ENCODE measurements at places on chromosomes 1 and 21.

DNA sequence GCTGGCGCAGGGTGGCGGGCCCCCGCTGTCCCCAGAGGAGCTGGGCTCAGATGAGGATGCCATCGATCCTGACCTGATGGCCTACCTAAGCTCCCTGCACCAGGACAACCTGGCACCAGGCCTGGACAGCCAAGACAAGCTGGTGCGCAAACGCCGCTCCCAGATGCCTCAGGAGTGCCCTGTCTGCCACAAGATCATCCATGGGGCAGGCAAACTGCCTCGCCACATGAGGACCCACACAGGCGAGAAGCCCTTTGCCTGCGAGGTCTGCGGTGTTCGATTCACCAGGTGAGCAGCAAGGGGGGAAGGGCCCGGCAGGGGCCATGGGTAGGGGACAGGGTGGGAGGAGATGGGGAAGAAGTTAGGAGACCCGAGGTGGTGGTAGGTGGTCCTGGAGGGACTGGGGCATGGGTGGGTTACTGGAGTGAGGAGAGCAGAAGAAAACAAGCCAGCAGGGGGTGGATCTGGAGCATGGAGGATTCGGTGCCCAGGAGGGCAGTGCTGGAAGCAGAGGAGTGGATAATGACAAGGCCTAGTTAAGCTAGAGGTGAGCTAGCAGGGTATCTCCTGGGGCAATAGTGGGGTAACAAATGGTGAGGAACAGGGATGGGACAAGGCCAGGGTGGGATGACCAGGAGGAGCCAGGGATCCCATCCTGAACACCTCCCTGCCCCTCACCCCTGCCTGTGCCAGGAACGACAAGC, 13.1 kb downstream of the ZBTB7B start:
- no peak for ATAC-seq

GRCh38 chr1:44777547-44777946, 2.2 kb downstream of the RPS8 start:
- no peak for ATAC-seq

DNA sequence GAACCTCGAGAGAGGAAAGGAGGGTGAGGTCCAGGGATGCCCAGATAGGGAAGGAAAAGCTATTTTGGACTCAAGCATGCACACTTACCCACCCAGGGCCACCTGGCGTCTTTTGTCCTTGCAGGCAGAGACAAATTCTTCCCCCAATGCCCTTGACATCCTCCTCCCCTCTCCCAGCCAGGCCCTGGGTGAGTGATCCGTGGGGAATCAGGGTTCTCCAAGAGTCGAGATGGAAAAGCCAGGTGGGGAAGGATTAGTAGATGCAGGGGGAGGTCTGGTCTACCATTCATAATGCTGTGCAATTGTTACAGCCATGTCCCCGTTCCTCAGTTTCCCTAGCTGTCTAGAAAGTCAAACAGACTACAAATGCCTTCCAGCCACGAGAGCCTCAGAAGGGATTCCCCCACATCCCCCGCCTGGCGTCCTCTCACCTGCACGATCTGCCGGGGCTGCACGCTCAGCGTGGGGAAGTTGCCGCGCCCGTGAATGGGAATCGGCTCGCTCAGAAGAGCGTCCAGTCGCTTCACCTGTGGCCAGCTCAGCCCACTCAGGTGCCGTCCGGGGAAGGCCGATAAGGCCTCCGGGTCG, 580 bp downstream of the TENT5B start:
- no peak for ATAC-seq

DNA sequence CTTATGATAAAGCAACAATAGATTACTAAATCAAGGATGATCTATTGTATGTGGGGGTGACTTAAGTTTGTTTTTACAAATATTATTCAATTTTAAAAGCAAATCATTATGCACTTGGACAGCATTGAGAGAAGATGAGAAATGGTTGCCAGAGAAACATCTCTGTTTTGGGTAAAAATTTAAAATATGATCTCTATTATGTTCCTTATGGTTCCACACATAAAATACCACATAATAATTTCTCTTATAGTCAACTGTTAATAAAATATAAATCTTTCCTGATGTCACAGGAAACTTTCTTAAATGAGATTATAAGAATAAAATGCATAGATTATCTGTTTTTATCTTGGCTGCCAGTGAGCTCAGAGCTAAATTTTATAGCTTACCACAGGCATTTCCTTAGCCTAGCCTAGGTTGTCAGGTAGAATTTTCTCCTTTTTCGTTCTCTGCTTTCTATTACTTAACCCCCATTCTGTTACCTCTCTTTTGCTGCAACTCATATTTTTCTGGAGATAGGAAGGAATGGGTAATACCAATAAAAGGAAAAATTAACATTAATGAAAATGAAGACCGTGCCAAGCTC, 109.7 kb downstream of the TGFB2 start:
- peak; percentile 67 for ATAC-seq

DNA sequence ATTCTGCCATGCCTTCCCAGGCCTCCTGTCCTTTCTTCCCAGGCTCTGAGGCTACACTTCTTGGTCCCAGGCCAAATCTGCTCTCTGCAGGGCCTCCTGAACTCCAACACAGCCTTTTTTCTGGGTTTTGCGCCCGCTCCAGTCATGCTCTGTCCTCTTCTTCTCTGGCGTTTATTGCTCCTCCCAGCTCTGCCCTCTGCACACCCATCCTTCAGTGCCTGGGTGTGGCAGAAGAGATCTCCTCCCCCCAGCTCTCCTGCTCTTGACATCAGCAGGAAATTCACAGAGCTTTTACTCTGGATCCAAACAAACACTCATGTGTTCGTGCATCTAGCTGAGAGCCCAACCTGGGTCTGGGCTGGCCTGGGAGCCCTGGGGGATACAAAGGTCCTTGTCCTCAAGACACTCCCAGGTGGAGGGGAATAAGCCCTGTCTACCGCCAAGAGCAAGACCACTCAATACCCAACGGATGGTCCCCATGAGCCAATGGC, 22.9 kb upstream of the EPS8L3 start:
- ATAC-seq: no peak

DNA sequence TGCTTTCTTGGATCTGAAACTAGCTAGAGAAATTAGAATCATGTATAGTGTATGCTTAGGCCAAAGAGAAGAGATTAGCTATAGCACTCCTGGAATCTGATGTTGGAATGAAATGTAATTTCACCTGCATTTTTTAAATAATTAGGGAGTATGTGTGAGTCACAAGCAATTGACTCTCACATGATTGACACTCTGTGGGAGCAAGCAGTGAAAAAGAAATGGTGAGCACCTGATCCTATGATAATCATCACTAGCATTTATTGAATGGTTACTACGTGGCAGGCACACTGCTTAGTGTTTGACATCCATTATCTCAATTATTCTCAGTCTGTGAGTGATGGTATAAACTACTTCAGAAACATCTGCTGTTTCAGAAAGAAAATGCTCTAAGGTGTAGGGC, 176.6 kb downstream of the NRIP1 start:
- no peak for ATAC-seq

DNA sequence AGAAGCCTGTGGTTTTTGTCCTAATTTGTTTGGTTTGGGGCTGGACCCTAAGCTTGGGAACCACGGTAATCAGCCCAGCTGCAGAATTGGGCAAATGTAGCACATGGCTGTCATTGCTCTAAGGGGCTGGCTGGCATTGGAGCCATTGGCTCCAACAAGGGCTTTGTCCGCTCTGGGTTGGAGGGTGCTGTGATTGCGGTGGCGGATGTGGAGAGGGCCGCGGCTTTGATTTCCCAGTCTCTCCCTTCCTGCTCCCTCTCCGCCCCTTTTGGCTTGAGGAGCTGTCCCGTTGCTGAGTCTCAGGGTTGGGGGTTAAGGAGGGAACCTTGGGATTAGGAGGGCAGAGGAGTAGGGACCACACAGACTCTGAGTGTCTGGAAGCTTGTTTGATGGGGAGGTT, 91.7 kb upstream of the CD34 start:
- no peak for ATAC-seq

- peak; percentile 52 for ATAC-seq
Observed at GRCh38 chr1:31625561-31626222, 8.2 kb downstream of the HCRTR1 start.

DNA sequence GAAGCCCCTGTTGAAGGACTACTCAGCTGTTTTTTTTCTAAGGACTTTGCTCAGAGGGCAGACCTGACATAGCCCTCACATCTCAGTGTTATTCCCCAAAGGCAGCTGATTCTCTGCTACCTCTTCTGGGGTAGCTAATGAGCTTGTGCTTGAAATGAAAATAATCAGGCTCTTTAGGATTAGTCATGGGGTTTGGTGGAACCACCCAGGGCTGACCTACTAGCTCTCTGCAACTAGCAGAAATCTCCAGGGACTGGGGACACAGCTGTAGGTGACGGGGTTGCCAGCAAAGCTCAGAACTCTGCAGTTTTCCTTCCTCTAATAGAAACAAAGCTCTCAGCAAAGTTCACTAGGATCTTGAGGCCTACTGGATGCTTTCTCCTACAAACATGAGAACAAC, 106.4 kb upstream of the BCL9 start:
- ATAC-seq: no peak

GRCh38 chr1:9149837-9150581, 21.1 kb upstream of the GPR157 start:
- ATAC-seq: no peak

DNA sequence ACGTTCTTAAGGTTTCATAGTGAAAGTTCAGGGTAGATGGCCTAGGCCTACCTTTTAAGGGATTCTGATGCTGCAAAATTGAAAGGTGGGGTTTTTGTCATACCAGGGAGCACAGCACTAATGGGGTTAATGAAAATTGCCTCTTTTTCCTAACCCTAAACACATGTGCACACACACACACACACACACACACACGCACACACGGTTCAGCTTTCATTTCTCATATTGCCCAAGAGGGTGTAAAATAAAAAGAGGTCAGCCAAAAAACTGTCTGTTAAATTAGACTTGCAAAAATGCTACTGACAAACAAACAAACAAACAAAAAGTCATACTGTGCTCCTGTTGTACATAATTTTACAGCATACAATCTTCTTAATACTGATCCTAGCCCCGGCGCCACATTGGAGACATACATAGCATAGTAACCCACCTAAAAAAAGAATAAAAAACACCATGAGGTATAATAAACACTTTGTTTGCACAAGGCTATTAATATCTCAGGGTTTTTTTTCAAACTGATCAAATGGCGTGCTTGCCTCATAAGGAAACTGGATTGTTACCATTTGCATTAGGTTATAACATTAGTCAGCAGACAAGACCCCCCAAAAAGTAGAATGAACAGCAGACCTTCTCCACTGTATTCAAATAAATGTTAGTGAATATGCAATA, 69.1 kb downstream of the TGFB2 start:
- ATAC-seq: no peak

GRCh38 chr21:42887326-42887725, 5.8 kb upstream of the NDUFV3 start:
- ATAC-seq: no peak

GRCh38 chr21:21383126-21383525, 384.9 kb downstream of the NCAM2 start:
- ATAC-seq: no peak

DNA sequence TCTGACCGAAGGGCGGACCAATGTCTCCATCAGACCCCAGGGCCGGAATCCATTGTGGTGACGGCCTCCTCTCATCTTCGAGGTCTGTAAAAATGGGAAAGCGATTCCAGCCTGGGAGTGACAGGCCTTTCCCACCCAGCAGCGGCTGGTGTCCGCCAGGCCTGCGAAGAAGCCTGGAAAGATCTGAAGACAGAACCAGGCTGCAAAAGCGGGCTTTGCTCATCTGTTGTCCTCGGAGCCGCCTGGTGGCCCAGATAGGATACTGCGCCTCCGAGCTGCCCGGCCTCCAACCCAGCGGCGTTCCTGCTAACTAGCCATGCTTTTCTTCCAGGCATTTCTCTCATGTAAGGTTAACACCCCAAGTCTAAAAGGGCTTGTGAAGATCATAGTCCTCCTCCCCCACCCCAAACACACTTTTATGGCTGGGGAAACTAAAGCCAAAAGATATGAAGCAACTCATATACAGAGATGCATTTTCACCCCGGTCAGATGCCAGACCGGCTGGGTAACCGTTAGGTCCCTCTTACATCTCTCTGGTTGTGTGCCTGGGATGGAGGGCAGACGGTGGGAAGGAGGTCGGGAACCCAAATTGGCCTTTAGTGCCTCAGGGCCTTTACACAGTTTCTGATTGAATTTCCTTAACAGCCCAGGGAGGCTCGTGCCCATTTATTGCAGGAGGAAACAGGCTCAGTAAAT, 1.9 kb upstream of the DHRS3 start:
- ATAC-seq: peak; percentile 76

GRCh38 chr1:150909585-150910180, 16.5 kb upstream of the SETDB1 start:
- no peak for ATAC-seq

DNA sequence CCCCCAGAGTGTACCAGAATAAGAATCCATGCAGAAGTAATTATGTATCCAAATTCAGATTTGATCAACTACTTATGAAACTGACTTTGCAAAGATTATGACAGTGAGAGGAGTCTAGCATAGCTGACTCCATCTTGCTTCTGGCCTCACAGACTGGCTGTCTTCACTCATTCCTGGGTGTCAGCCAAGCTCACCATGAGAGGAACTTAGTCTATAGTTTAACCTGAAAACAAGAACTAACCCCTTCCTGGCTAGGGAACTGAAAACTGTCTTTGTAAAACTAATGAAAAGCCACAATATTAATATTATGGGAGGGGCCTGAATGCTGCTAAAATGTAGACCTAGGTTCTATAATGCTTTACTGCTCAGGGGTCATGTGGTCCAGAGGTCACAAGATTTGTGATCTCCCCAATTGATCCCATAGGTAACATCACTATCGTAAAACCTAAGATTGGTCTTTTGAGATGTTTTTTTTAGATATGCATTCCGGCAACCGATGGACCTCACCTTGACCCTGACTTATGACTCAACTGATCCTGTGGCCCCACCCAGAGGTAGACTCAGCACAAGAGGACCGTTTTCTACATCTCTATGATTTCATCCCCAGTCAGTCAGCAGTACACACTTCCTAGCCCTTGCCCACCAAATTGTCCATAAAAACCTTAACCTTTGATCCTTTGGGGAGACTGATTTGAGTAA, 55.2 kb downstream of the ATP1B1 start:
- peak; percentile 64 for ATAC-seq

DNA sequence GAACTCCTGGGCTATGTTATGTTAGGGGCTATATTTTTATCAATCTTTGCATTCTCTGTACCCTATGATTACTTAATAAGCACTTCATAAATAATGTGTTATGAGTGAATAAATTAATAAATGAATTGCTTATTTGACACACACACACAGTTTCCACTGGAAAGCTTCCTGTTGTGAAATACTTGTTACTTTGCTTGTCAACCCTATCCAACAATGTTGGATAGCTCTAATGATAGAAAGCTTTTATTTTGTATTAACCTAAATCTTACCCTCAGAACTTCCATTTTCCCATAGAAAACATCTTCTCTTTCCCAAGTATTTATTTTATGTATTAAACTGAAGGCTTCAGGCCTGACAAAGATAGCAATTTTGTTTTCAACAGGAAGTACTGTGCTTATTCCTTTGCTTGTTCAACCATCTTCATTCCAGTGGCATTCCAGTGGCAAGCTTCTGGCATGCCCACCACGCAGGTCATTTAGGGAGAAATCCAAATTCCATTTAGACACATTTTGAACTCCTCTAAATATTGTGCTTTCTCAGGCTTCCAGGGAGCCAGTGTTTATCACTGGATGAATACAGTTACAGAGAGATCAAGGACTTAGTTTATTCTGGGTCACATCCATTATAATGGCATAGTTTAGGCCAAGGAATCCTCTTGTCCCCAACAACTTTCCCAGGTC, 134.4 kb downstream of the TGFB2 start:
- peak; percentile 55 for ATAC-seq
